Activated T-cell treated with anti-CD3 and anti-CD28 coated beads, Interleukin-2, amount 50 U/mL, for 48 hours (primary cell): ENCODE measurements at places on chromosomes 1 and 21.

- no peak for DNase-seq
These were observed 94.2 kb upstream of the DMRTA2 start for GRCh38 chr1:50517488-50517887.

- DNase-seq, result peak; percentile 43
These were observed 28.5 kb upstream of the SELENON start for GRCh38 chr1:25771221-25772114.

DNA sequence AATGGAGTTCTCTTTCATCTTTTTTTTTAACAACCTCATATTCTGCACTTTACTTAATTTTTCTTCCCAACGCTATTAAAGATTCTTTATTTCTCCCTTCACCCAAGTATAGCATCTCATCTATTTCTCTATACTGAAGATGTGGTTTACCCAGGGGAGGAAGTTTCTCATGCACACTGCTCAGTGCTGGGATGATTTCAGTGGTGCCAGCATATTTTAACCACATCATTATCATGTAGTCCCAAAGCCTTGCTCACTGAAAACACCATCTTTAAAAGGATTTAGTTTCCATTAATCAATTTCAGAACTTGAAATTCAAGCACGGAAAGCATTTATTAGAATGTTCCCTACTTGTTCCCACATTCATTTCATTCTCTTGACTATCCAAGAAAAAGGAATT lies 725.7 kb downstream of the USP25 start:
- DNase-seq, result no peak

DNA sequence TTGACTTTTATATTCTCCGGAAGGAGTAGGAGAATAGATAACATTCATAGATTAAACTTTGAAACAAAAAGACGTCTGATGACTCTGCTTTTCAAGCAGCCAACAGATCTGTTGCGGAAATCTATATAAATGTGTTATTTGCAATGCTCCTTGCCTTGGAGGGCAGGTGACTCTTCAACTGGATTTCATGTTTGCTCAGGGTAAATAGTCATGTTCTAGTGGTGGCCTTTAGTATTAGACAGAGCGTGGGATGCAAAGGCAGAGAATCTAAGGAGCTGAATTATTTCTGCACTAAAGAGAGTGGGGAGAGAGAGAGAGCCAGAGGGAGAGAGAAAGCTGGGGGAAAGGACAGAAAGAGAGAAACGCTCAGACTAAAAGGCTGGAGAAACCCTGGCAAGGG lies 454.3 kb downstream of the AJAP1 start:
- no peak for DNase-seq

- DNase-seq, result no peak
These were observed 9.2 kb downstream of the SMIM12 start for GRCh38 chr1:34850382-34850781.

DNA sequence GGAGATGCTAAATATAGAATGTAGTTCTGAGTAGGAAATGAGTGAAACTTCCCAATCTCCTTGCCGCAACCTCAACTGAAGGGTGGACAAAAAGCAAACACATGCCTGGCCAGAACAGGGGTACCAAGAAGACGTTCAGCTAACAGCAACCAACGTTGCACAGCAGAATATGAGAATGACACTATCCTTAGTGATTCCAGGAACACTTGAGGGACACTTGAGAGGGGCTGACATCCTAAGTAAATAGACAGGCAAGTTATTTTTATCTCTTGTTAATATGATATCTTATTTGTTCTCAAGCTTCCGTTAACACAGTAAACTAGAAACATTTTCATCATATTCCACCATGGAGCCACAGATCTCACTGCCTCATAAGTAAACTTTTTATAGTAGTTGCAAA lies 908 bp downstream of the KRTAP19-1 start:
- no peak for DNase-seq

DNA sequence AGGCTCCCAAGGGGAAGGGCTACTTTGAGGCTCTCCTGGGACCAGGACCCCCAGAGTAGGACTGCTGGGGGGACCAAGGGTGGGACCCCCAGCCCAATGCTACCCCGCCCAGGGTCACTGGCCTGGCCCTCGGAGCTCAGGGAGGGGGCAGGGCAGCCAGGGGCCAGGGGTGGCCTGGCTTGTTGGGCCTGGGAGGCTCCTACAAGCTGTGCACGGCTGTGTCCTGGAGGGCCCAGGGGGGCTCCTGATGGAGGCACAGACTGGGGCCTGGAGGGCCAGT lies 2.2 kb downstream of the HES4 start:
- DNase-seq, result no peak

- no peak for DNase-seq
These were observed 69.4 kb downstream of the HIVEP3 start for GRCh38 chr1:41849211-41849759.

- DNase-seq, result no peak
These were observed 3.8 kb downstream of the COLGALT2 start for GRCh38 chr1:184033711-184034167.

DNA sequence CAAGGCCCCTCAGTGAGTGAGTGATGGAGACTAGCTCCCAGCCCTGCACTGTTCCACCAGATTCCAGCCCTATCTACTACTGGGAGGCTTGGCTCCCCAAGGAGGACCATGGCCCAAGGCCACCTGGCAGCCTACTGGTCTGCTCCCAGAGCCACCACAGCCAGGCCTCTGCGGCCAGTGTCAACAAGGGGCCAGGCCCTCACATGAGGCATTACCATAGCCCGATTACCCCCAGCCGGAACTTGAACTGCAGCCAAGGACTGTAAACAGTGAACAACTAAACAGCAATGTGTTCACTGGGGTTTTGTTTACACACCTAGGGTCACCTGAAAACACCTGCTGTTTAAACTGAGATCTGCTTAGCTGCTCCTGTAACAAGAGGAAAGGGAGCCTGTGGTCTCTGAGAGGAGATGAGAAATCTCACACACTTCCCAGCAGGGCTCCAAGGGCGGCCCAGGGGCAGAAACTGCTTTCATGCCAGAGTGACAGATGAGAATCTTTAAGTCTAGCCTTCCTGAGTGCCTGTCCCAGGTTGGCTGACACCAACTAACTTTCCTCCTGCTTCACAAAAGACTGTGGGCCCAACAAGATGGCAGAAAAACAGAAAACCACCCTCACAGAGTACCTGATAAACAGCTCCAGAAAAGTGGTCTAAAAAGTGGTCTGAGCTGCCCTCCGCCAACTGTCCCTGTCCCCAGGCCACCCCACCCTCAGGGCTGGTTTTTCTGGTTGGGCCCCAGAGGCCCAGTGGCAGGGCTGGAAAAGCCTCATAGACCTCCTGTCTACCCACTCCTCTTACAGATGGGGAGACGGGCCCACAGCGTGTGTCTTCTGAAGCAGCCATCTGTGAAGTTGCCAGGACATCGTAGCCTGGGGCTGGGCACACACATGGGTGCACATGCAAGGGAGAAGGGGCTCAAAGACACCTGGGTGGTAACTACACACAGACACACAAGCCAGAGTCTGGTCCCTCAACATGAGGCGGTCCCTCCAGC lies 28.8 kb downstream of the MEF2D start:
- no peak for DNase-seq

DNA sequence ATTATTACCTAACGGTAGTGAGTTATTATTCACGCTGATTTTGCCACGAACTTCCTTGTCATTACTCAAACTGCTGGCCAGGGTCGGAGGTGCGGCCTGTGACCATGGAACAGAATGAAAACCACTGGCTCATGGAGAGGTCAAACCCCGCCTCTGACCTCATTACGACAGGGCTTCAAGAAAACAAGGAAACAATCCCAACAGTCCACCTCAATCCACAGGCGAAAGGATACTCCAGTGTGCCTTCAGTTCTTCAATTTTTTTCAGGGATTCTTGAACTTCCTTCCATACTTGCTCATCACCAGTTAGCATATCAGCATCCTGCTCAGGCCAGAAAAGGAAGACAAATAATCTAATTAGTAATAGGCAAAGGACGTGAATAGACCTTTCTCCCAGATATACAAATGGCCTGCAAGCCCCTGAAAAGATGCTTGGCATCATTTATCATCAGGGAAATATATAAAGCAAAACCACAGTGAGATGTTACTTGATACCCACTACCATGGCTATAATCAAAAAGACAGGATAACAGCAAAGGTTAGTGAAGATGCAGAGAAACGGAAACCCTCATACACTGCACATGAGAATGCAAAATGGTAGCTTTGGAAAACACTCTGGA lies 643.4 kb downstream of the SMYD3 start:
- no peak for DNase-seq

- no peak for DNase-seq
These were observed 93.4 kb upstream of the CASZ1 start for GRCh38 chr1:10889650-10890353.

DNA sequence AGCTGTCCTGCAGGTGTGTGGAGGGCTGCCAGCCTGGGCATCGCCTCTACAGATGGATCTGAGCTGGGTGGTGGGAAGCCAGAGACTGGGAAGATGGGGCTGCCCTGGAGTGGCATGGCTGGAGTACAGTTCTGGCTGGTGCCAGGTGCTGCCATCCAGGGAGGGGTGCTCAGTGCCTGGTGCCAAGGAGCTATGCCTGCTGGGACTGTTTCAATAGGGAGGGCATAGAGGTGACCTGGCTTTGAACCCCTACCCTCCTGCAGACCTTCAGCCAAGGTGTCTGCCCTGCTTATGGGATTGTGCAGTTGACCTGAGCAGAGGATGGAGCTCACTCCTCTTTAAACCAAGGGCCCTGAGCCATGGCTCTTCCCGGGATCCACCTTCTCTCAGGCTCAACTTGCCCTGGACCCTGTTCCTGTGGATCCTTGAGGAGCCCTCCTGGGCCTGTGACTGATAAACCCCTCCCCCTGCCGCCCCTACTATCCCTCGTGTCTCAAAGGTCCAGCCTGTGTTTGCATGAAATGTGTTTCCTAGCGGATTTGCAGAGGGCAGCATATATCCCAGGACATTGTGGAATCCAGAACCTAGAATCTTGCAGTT lies 48.7 kb downstream of the PTPRU start:
- no peak for DNase-seq
